ENCODE measurements at places on chromosomes 5 and 9.
A peak's percentile ranks its signal among the peaks of the same experiment; 100 is the strongest.

DNA sequence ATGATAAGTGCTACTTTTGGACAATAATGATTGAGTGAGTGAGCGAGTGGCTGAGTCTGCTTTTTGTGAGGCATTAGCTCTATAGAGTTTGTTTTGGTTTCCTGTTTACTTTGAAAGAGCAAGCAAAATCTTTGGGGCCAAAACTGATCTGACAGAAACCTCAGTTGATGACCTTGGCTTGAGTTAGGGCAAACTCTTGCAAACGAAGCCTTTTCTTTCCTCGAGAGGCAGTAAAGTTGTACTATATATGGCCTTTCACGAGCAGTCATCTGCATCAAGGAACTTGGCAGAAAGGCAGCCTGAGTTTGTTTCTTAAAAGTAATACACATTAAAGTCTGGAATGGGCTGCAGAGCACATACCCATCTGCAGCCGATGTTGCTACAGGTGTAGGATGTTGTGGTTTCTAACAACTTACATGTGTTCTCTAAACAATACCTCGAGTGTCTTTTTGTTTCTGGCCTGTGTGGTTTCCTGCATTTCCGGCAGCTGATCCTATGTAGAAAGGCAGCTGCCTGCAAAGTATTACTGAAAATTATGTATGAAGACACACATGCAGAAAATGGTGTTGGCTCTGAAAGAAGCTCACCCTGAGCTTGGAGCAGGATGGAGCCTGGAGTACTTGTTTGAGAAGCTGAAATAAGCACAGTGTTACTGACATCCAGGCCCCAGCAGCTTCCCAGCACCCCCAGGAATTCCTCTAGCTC is 60.8 kb downstream of the FOXD1 start:
- DNase-seq, result no peak

GRCh38 chr5:5822729-5823257 is 400.3 kb downstream of the ICE1 start:
- DNase-seq, result no peak

GRCh38 chr5:116068028-116068632 is 16.7 kb upstream of the COMMD10 start:
- peak; percentile 38 for DNase-seq

DNA sequence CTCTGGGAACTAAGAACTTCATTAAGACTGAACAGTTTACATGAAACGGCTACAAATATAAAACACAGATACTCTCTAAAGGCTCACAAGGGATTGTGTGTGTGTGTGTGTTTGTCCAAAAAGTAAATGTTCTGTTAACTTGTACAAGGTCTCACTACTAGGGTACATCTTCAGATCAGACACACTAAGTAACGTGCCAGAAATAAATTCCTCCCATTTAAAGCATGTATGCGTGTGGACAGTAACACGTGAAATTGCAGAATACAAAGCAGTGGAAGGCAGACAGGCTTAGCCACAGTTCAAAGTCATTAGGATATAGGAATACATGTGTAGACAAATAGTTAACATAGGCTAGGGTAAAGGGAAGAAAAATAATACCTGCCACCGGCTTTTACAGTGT is 1.8 kb downstream of the BNC2 start:
- DNase-seq, result no peak

DNA sequence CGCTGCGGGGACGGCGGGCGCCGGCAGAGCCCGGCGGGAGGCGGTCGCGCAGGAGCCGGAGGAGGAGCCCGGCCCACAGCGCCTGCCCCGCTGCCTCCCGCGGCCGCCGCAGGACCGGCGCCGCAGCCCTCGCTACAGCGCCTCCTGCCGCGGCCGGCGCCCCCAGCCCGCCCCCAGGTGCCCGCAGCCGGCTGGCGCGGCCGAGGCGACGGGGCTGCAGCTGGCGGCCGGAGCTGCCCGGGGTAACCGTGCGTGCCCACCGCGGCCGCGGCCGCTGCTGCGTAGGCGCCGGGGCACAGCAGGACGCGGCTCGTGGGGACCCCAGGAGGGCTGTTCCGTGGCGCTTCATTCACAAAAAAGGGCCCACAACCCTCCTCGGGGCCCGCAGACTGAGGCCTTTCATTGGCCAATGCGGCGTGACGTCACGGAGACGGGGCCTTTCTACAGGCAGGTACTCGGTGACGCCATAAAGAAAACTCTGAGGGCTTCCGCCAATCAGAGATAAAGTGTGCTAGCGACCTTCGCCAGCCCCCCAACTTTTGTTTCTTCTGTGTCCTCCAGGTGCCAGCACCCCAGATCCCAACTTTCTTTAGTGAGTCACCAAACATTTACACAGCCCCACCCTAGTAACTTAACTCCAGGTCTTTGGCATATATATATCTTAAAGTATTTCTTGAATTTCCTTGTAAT is at the start of gene CDC14B:
Gene CDC14B, minus strand, starts transcription at position 353 of the 690 bp plus-strand sequence. CDS start 465 bp downstream, outside the sequence.
- DNase-seq, result peak; percentile 83

- DNase-seq, result no peak
These were observed 114.0 kb upstream of the MTAP start for GRCh38 chr9:21688108-21689102.

DNA sequence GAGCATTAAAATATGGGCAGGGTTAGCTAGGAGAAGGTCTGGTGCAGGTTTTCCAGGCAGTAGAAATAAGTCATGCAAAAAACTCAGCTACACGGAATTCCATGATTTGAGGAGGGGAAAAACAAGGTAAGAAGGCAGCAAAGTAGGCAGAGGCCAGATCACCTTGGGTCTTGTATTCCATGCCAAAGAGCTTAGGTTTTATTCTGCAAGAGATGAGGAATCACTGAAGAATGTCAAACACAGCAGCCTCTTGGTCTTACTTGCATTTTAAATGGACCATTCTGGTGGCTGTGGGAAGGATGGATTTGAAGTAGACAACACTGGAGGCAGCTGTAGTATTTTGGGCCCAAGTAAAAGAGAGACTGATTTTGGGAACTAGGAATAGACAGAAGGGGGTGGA is 8.6 kb downstream of the TRPM3 start:
- DNase-seq, result no peak

- peak; percentile 82 for DNase-seq
These were observed 21.3 kb upstream of the ZNF782 start for GRCh38 chr9:96875461-96876142.

Measured in GM13977 (cell line).